Cerebellar nuclear complex (tissue), 1 donor: ENCODE measurements at places on chromosomes 12 and 14.

GRCh38 chr12:47886510-47887240, 18.1 kb downstream of the VDR start:
- no peak for DNase-seq

- no peak for DNase-seq
Observed at GRCh38 chr14:24692382-24693352, 58.7 kb upstream of the GZMB start.

GRCh38 chr14:33062476-33062875, 123.8 kb downstream of the NPAS3 start:
- no peak for DNase-seq

DNA sequence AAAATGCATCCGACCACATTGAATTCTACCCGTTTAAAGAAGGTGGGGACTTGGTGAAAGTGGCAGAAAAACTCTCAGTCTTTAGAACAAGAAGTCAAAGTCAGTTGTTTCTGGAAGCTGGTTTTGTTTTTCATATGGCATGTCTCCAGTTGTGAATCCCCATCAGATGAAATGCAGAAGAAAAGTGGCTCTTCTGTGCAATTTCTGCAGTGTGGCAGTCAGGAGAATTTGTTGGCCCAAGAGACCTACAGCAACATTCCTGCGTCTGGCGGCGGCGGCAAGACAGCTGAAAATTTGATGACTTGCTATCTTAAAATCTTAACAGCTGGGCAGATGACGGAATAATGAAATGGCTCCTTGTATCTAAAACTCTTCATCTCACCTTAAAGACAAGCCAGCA, 201.5 kb downstream of the FOXN3 start:
- DNase-seq: no peak

- no peak for DNase-seq
Observed at GRCh38 chr14:27929797-27930347, 836.7 kb upstream of the FOXG1 start.

DNA sequence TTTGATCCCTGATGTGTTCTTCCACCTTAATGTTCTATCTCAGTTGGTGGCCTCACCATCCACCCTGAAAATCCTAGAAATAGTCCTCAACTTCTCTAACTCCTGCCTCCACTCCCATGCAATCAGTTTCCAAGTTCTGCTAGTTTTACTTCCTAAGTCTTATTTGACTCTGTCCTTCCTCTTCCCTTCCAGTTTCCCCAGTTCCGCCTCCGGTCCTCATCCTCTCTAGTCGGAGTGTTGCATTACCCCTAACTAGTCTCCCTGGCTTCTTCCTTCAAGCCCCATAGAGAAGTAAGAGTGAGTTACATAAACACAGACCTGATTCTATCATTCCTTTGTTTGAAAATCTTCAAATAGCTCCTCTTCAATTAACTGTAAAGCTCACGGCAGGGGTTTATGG, 236.5 kb downstream of the GXYLT1 start:
- DNase-seq: no peak

DNA sequence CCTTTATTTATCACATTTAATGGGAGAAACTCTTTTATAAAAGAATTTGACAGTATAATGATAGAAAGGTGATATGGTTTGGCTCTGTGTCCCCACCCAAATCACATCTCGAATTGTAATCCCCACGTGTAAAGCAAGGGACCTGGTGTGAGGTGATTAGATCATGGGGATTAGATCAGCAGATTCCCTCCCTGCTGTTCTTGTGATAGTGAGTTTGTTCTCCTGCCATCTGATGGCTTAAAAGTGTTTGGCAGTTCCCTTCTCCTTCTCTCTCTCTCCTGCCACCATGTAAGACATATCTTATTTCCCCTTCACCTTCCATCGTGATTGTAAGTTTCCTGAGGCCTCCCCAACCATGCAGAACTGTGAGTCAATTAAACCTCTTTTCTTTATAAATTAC, 1110.3 kb downstream of the FLRT2 start:
- DNase-seq: no peak

- DNase-seq: no peak
Observed at GRCh38 chr14:53183611-53184010, 30.5 kb upstream of the DDHD1 start.

DNA sequence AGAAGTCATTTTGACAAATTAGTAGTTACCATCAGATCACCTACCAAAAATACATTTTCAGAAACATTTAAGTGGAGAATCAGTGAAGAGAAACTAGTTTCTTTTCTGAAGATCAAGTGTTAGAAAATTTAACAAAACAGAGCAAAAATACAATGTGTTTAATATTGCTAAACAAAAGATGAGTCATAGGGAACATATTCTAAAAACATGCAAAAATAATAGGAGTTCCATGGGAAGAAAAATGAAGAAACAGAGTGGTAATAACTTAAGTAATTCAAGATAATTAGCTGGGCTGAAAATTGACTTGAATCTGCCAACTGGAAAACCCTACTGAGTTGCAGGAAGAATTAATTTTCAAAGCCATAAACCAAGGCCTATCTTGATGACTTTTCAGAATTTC, 111.5 kb upstream of the KITLG start:
- DNase-seq: no peak

GRCh38 chr12:30135776-30136175, 352.0 kb upstream of the TMTC1 start:
- no peak for DNase-seq

DNA sequence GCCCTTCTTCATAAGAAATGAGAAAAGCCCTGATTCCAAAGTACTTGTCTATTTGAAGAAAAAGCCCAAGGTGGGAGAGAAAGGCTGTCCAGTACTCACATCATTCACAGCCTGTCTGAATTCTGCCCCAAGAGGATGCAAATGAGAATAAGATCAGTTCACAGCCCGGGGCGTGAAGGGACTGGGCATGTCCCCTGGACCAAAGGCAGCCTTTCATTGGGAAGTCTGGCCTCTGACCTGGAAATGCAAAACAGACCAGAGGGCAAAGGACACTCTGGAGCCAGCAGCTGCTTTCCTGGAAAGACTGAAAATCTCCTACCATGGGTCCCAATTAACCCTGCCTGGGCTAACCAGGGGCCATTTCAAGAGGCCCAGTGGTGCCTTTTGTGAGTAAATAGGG, 191.2 kb upstream of the PELI2 start:
- no peak for DNase-seq

DNA sequence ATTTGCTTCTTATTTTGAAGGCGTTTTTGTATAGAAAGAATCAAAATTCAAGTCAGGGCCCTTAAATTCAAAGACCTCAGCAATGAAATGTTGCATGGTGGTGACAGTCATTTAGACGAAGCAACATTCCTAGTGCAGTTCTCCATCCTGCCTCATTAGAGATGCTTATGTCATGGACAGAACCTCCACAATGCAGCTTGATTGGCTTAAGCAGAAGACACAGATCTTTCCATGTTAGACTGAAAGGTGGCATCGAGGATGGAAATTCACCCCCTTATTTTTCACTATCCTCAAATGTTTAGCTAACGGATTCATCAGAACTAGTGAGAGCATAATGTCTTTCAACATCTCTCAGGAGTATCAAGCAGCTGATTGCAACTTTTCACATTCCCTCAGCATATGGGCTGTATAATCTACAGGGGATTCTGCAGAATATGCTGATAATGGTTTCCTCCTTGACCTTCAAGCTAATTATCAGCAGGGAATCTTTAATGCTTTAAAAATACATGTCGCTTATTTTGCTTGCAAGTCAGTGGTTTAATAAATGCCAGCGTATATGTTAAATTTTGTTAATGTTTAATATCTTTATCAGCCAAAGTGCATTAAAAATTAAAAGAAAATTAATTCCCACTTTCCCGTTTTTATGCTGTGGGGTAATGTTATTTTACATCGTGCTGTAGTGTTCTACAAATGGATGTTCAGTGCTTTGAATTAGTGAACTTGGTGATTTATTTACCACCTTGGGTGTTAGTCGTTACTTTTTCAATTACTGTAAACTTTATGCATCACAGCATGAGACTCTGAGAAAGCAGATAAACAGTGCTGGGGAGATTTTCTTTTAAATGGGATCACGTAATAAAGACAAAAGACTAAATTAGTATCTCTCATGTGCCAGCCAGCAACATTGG, 12.8 kb upstream of the NRDE2 start:
- no peak for DNase-seq

DNA sequence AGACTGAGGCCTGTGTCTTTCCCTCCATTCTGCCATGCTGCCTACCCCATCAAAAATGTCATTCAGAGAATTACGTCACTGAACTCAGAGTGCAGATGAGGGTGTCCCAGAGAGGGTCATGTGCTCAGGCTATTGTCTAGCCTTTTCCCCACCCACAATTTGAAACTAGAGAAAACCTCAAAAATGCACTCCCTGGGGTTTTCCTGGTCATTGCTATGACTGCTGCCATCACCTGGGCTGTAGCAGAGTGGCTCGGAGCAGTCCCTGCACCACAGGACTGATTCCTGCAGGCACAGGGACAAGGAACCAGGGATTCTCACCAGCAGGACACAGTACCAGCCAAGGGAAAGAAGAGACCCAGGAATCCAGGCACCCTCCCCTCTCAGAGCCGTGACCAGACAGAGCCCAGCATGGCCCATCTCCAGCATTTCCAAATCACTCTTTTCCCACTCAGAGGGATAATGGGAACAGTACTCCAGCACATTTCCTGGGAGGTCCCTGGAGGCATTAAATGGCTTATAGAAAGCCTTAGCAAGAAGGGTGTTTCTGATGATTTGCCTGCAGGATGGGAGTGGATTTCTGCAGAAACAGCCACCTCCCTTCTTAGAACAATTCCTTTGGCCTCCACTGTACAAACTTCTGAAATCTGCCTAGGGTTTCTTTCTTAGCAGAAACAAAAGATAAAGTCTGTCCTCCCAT, 45.9 kb downstream of the VWF start:
- DNase-seq: no peak
